Fibroblast of lung (primary cell): ENCODE measurements at places on chromosomes 5 and 9. TPM values are rescaled to one million over a fixed set of nuclear protein-coding genes. Genes with fewer than 3 reads are reported as not detected.

- DNase-seq, result no peak
These were observed 238.3 kb upstream of the EDIL3 start for GRCh38 chr5:84623019-84623418.

- DNase-seq, result no peak
These were observed 332.6 kb upstream of the PDE4D start for GRCh38 chr5:60226128-60226527.

DNA sequence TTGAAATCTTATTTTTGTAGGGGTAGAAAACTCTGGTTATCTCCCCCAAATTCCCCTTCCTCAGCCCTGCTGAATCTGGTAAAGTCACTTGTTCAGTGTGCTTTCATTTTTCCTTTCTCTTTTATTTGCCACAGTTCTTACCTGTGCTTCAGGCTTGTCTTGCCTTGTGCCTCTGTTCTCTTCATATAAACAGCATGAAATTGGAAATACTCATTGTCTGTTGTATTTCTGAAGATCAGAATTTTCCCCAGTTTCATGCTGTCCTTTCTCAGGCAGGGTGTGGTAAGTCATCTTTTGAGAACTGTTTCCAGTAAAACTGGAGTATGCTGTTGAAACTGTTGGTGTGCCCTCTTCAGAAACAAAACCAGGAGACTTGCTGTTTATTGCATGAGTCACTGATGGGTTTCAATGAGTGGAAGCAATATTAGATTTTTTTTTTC, 7.0 kb downstream of the PAM start:
- DNase-seq, result peak; percentile 65

DNA sequence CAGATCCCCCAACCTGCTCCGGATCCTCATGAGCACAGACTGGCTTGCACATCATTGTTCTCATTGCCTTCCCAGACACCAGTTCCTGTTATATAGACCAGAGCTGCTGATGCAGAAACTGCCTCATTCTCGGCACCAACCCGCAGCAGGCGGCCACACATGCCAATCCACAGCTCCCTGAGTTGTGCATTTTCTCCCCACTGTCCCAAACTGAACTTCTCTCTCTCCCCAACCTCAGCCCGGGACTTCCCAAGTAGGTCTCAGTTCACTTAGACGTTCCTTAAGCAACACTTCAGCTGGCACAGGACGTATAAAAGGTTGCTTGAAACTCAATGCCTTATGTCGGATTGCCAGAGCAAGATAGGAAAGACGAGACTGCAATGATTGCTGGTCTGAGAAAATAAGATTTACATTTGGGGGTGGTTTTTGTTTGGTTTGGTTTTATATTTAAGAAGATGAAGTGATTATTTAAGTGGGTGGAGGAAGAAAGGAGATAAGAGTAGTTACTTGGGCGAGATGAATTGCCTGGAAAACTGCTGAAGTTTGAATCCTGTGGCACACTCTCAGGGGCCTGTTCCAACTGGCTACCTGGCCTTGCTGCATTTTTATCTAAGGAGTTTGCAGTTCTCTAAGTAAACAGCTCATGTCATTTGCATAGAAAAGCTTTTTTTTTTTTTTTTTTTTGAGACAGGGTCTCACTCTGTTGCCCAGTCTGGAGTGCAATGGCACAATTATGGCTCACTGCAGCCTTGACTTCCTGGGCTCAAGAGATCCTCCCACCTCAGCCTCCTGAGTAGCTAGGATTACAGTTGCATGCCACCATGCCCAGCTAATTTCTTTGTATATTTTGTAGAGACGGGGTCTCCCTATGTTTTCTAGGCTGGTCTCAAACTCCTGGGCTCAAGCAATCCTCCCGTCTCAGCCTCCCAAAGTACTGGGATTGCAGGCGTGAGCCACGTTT, 155.4 kb downstream of the GOLPH3 start:
- peak; percentile 32 for DNase-seq

DNA sequence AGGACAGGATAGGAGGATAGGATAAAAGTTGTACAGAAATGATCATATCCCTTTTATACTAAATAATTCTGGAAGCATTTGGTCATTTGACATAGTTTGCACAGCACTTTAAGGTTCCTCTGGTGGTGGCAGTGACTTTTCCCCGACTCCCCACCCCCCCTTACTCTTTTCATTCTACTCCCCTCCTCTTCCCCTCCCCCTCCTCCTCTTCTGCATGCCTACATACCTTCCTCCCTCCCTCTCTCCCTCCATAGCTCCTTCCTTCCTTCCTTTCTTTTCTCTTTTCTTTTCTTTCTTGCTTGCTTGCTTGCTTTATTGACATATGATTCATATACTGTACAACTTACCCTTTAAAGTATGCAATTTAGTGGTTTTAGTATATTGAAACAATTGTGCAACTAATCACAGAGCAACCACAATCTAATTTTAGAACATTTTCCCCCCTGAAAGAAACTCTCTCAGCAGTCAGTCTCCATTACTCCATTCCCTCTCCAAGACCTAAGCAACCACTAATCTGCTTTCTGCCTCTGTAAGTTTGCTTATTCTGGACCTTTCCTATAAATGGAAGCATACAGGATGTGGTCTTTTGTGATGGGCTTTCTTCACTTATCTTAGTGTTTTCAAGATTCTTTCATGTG, 159.0 kb downstream of the HACD4 start:
- DNase-seq, result peak; percentile 92

DNA sequence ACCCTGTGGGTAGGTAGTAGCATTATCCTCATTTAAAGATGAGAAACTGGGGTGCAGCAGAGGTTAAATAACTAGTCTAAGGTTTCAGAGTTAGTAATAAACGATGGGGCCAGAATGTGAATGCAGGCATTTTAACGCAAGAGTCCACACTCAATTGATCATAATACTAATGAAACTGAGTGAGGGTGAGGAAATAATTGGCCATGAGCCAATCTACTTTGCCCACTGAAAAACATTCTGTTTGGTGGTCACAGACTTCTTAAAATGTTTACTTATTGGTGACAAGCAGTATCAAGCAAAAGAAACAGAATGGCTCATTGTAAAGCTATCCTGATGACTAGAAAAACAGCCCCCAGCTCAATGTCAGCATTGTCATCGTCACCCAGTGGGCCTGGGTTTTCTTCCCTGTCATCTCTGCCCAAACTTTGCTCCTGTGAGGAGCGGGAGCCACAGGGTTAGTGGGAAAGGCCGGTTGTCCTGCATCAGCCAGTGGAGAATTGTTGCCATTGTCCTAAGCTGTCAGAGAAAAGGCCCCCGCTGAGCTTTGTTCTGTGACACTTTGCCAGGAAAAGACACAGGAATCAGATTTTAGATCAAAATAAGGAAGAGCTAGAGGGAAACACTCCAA, 77.3 kb upstream of the MAN2A1 start:
- no peak for DNase-seq

GRCh38 chr5:147303976-147304375, 69.2 kb downstream of the STK32A start:
- DNase-seq, result peak; percentile 53

GRCh38 chr5:89292487-89292886, 409.5 kb upstream of the MEF2C start:
- DNase-seq, result no peak

- DNase-seq, result no peak
These were observed 161.5 kb upstream of the NR4A3 start for GRCh38 chr9:99660191-99660636.

GRCh38 chr9:132370592-132370991, 15.8 kb upstream of the SETX start:
- DNase-seq, result no peak

- DNase-seq, result no peak
These were observed 202.5 kb upstream of the TRIM32 start for GRCh38 chr9:116484492-116485061.

DNA sequence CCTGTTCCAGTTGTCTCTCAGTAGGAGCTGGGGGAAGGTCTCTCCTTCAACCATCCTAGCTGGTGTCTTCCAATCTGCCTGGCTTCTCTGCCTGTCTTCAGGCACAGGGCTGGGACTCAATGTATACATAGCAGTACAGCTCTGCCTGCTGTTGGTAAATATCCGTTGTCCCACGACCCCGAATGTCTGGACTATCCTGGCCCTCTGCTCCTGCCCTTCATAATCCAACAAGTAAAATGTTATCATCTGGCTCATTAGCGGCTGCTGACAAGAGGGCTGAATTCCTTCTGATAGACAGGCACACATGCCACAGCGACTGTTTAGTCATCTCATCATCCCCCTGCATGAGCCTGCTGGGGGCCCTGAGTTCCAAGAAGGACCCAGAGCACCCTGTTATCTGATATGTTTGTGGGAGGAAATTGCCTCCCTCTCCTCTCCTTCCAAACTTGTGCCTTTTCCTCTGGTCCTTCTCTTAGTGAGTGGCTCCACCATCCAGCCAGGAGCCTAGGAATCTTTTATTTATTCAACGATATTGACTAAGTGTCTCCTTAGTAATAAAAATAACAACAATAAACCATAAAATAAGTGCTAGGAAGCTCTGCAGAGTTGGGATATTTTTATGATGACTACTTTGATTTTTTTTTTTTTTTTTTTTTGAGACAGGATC, 29.5 kb upstream of the TGFBR1 start:
- DNase-seq, result peak; percentile 48

DNA sequence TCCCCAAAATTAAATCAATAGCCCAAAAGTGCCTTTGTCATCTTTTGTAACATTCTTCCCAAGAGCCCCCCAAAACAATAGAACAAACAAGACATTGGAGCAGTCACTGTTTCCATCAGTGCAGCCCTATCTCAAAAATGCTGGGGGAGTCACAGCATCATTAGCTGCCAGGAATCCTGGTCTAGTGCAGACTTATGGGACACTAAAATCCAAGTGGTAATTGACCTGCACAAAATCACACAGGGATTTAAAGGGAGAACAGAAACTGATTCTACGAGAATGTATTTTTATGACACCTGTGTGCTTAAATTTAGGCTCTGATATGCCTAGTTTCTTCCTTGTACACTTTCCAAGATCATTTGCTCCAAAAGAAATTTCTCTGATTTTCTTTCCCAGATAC, 172.9 kb downstream of the GLIS3 start:
- no peak for DNase-seq

GRCh38 chr5:64794053-64794770, 25.5 kb downstream of the CWC27 start:
- DNase-seq, result no peak

GRCh38 chr9:92950359-92950955, 3.1 kb downstream of the FGD3 start:
- no peak for DNase-seq

- DNase-seq, result peak; percentile 13
These were observed 41.5 kb upstream of the LARP1 start for GRCh38 chr5:154713615-154714125.

PRXL2C gene
- 29.3 and 64.4 TPM in 2 replicates for total RNA-seq

ADAMTS2 gene
- 16.2 and 27.0 TPM in 2 replicates for total RNA-seq

NOTCH1 gene
- total RNA-seq, result 10.9 and 12.1 TPM in 2 replicates

NUTM2G gene
- not detected in 2 replicates for total RNA-seq

CDKN2A gene
- total RNA-seq, result 10.8 and 19.2 TPM in 2 replicates

STPG3 gene
- not detected in 2 replicates for total RNA-seq

ADAMTSL1 gene
- 11.6 and 27.9 TPM in 2 replicates for total RNA-seq

CLIC3 gene
- total RNA-seq, result 1.3 and 3.5 TPM in 2 replicates
